ENCODE measurements at places on chromosomes 5 and 9.

GRCh38 chr5:55218967-55219366 lies 8.1 kb downstream of the MCIDAS start:
- no peak for DNase-seq

DNA sequence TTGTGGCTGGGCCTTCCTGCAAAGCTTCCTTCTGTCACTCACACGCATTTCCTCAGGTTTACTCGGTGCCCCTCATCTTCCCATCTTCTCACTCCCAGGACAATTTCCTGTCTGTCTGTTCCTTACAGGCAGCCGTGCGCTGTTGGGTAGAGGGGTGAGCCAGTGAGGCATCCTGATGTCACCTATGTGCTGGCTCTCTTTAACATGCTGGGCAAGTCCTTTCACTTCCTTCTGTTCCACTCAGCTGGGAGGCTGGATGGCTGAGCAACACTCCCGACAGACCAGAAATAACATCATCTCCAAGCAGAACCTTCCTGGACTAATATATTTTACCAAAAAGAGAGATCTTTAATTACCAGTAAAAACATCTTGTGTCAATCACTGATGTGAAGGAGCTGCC lies 103.0 kb downstream of the HSD17B3 start:
- DNase-seq = no peak

DNA sequence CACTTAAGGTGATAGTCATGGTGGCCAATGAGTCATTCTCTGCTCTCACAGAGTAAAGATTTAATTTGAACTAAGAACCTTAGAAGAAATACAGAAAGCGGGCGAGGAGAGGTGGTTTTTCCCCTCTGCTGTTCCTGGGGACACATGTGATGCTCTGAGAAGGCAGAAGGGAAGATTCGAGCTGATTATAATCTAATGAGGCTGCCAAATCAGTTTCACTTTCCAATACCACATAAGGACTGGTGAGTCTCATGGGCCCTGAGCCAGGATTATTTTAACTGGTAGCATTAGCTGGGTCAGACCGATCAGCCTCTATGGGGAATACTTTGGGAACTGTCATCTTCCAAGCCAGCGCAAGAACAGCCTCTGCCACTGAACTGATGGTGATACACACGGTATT lies 116.5 kb downstream of the SLC1A3 start:
- DNase-seq = peak; percentile 56

DNA sequence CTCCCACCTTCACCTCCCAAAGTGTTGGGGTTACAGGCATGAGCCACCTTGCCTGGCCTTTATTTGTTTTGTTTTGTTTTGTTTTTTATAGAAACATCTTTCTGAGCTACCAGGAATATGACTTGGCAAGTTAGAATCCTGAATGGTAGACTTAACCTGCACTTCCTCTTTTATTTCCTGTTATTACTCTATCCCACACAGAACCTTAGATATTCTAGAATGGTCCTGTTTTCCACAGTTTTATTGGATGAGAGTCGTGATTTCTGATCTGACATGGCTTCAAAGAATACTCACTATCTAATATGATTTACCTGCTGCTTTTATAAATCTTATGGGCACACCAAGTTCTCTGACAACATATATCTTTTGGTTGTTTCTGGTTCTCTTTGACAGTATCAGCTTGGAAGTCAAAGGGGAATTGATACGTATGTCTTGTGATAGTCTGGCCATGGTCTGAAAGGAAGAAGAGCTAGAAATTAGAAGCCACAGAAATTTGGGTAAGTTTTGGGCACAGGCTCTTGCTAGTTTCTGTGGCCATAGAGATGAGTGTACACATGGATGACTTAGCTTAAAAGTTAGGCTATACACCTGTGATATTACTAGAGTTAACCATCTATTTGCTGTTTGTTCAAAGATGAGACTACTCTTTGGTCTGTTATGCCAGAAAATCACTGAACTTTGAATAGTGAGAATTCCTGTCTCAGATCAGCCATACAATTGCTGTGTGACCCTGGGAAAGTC lies 4.7 kb upstream of the PANK3 start:
- no peak for DNase-seq

GRCh38 chr5:141634720-141635119 lies 1.9 kb downstream of the HDAC3 start:
- no peak for DNase-seq

- DNase-seq = no peak
Observed at GRCh38 chr9:16661816-16662215, 208.7 kb downstream of the BNC2 start.

DNA sequence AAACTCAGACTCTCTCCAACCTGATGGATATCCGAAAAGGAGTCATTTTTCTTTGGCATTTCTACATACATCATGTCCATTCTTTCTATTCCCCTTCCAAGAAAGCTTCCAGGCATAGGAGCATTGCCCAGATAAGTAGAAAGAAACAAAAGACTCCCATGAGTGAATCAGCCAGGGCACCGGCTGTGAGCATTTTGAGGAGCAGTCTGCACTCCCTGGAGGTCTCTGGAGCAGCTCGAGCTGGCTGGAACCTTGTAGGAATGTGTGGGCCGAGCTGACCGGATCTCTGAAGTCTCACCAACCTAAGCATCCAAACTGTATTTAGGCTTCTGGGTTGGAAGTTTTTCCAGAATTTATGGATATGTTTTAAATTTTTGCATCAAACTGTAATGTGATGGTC lies 161.4 kb upstream of the TRPC7 start:
- no peak for DNase-seq

- DNase-seq = no peak
Observed at GRCh38 chr5:27242258-27242626, 203.9 kb upstream of the CDH9 start.

DNA sequence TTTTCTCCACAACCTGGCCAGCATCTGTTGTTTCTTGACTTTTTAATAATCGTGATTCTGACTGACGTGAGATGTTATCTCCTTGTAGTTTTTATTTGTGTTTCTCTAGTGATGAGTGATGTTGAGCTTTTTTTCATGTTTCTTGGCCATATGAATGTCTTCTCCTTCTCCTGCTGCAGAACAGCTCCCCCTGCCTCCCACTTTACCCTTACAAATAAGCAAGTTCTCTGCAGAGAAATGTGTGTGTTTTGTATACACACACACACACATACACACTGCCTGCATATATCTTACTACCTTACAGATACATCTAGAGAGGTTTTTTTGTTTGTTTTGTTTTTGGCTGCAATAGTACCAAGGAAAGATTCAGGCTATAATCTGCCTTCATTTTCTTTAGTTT lies 88.7 kb upstream of the PHF24 start:
- DNase-seq = no peak

GRCh38 chr5:165579911-165580310 lies 2074.5 kb downstream of the MAT2B start:
- no peak for DNase-seq

DNA sequence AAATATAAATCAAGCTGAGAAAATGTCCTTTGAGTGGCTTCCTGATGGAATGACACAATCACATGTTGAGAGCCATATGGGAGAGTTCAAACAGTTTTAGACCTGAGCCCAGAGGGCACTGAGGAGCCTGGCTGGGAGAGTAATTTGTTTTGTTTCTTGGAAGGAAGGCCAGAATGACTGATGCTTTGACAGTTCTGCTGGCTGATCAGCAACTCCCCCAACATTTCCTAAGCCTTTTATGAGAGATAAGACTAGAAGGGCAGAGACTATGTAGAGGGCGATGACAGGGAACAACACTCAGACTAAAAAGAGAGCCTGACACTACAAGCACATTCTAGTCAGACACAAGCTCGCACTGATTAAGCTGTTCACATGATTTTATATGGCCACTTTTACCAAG lies 169.2 kb downstream of the COX7C start:
- no peak for DNase-seq

DNA sequence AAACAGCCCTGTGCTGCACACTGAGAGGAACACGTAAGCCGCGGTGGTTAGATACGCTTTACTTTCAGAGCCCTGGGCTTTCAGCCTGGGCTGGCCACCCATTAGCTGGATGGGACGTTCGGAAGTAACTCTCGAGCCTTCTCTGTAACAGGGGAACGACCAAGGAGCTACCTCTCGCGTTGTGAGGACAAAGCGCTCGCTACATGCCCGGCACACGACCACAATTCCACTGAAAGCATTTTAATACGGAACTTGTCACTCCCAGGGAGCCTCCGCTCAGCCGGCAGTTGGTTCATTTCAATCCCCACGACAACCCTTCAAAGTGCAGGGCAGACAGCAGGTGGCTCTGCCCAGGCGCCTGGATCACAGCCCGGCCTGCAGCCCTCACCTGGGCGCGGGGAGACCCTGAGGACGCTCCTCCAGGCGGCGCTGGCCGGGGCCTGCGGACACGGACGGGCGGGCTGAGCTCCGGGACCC lies 368 bp downstream of the SURF1 start:
- DNase-seq = no peak

DNA sequence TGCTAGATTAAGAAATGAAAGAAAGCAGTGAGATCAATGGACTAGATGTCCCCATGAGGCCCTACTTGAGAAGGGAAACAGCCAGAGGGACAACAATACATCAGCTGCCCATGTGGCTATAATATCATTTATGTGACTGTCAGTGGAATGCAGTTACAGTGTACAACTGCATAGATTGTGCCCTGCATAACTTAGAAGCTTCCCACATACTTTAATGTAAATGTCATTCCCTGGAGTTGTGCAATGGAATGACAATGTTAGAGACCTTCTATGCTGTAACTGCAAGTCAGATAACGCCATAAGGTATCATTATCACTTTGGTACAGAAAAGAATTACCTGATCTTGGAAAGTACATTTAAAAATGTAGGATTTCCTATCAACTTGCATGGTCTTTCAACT lies 67.4 kb downstream of the FBN2 start:
- no peak for DNase-seq

GRCh38 chr9:132590037-132590317 lies 7.6 kb downstream of the BARHL1 start:
- DNase-seq = no peak

DNA sequence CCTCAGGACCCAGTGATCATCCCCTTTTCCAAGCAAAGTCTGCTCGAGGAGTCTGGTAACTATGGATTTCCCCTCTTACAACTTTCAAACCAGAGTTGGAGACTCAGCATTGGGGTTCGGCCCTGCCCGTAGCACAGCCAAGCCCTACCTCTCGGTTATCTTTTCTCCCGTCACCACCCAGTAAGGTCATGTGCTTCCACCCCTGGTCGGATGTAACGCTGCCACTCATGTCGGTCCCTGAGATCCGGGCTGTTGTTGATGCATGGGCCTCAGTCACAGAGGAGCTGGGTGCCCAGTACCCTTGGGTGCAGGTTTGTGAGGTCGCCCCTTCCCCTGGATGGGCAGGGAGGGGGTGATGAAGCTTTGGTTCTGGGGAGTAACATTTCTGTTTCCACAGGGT lies 1.2 kb downstream of the GALT start:
- DNase-seq = no peak

DNA sequence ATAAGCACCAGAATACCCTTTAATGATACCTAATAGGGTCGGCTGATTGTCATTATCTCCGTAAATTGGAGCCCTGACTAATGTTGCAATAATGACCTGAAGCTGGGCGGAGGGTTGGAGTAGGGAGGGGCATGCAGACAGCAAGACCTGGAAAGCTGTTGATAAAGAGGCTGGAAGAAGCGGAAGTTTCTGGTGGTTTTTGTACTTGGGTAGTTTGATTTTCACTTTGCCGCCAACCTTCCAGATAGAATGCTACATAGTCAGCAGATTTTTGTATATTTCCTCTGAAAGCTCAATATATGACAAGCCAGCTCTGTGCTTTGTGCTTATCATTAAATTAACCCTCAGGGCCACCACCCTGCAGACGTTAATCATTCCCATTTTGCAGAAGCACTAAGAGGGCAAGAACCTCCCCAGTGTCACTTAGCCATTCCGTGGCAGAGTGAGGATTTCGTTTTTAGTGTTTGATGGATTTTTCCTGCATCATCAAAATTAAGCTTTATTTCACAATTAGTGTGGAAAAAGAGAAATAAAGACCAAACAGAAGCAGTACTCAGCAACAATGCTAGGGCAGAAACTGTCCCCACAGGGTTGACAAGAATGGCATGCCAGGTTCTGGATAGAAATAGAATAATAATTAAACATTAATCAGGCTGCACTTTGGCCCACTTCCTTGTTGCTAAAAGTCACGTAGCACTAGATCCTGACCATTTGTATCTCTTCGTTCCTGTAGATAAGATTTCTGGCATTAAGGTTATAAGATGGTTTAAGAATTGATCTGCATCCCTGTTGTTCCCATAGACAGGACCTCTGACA lies 34.7 kb downstream of the DIRAS2 start:
- DNase-seq = no peak

- no peak for DNase-seq
Observed at GRCh38 chr5:20229303-20230005, 241.5 kb upstream of the CDH18 start.

- DNase-seq = peak; percentile 14
Observed at GRCh38 chr5:176379881-176380280, 8.5 kb downstream of the NOP16 start.

DNA sequence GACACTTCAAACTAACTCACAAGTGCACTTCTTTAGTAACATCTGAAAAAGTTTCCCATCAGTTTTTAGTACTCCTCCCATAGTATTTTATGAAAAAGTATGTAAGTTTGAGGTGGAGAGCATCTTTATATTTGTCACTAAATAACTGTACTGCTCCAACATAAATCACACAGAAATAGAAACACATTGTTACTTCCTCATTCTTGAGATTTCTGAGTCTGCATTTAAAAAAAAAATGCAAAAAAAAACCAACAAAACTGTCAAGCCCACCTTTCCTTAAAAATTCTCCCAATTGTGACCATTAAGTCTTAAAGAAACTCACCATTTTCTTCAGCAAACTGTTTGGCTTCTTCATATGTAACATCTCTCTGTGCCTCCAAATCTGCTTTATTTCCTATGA lies 18.7 kb downstream of the RAB14 start:
- DNase-seq = peak; percentile 12

GRCh38 chr5:143536364-143536763 lies 132.9 kb upstream of the NR3C1 start:
- no peak for DNase-seq

GRCh38 chr9:136729144-136729543 lies 13.6 kb downstream of the LCN10 start:
- DNase-seq = no peak

GRCh38 chr9:132005899-132006298 lies 73.8 kb downstream of the MED27 start:
- no peak for DNase-seq

- DNase-seq = no peak
Observed at GRCh38 chr9:18710065-18710464, 236.1 kb downstream of the ADAMTSL1 start.

DNA sequence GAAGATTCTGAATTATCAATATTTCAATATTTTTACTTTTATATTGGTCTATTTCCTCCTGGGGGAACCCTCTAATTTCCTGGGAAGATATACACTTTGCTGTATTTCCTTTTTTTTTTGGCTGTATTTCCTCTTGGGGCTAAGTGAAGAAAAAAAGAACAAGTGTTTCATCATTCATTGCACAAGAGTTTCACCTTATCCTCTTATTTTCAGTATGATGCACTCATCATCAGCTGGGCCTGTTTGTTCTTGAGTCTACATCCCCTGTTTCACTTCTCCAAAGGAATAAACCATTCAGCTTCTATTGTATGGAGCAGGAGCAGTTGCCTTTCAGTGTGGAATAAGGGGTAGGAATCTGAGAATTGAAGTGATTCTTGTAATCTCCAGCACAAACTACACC lies 210.8 kb downstream of the FAM170A start:
- DNase-seq = no peak

All from naive B cell (primary cell).